ENCODE measurements at places on chromosomes 7 and 10. TPM values are rescaled to one million over a fixed set of nuclear protein-coding genes. Genes with fewer than 3 reads are reported as not detected.

DYNC1I1 gene
- not detected for total RNA-seq

OR2A42 gene
- total RNA-seq, result not detected

GRCh38 chr10:36038316-36038955 lies 396.3 kb upstream of the FZD8 start:
- no peaks in the 10 kb centered on the region for H3K36me3 ChIP-seq
- no peaks in the 10 kb centered on the region for H3K4me1 ChIP-seq
- DNase-seq, result no peak
- no peak overlapping the region for H3K27ac ChIP-seq
- no peaks in the 10 kb centered on the region for H3K27me3 ChIP-seq
- H3K4me3 ChIP-seq, result no peak overlapping the region

DNA sequence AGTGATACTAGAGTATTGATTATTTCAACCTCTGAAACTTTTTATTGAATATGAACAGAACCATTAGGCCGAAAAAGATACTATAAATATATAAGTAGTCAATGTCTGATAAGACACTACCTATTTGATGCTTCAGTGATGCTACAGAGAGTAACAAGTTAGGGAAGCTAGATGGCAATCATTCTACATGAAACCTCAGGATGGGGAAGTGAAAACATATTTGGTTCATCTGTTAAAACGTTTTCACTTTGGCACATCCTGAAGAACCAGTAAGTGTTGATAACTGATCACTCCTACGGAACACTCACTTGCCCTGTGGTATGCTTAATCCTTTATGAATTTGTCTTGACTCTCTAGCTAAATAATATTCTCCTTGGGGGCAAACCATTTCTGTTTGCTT lies 1064.9 kb downstream of the NXPH1 start:
- H3K27me3 ChIP-seq, result no peaks in the 10 kb centered on the region
- no peak for DNase-seq
- no peak overlapping the region for H3K27ac ChIP-seq
- no peaks in the 10 kb centered on the region for H3K36me3 ChIP-seq

GRCh38 chr10:10642751-10643150 lies 374.9 kb upstream of the CELF2 start:
- no peak overlapping the region for H3K4me3 ChIP-seq
- no peak overlapping the region for H3K27ac ChIP-seq
- DNase-seq, result no peak
- no peaks in the 10 kb centered on the region for H3K4me1 ChIP-seq

- DNase-seq, result no peak
- H3K27me3 ChIP-seq, result no peaks in the 10 kb centered on the region
- no peaks in the 10 kb centered on the region for H3K36me3 ChIP-seq
- no peak overlapping the region for H3K4me3 ChIP-seq
- H3K27ac ChIP-seq, result no peak overlapping the region
Measured at GRCh38 chr10:83539528-83540308, 599.6 kb upstream of the GHITM start.

DNA sequence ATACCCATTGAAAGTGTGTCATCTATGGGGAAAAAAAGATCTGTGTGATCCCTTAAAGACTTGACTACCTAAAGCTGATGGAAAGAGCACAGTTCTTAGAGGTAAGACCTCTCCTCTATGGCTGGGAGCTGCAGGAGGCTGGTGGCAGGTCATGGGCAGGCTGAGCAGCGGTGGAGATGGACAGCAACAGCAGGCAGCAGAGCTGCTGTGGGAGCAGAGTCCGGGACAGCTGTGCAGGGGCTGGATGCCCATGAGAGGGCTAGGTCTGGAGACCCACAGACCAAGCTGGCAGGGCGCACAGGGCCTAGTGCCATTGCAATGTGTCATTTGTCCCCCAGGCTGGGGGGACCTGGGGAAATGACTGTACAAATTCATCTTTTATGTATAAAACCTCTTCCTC lies 13.4 kb upstream of the EPHA1 start:
- peaks cover 5% of the 10 kb centered on the region for H3K36me3 ChIP-seq
- no peaks in the 10 kb centered on the region for H3K27me3 ChIP-seq
- DNase-seq, result no peak
- peaks cover 8% of the 10 kb centered on the region for H3K4me1 ChIP-seq

- DNase-seq, result no peak
- H3K27me3 ChIP-seq, result no peaks in the 10 kb centered on the region
- H3K4me1 ChIP-seq, result no peaks in the 10 kb centered on the region
- H3K36me3 ChIP-seq, result no peaks in the 10 kb centered on the region
- no peak overlapping the region for H3K27ac ChIP-seq
Measured at GRCh38 chr7:137395420-137395819, 51.9 kb upstream of the PTN start.

- H3K4me1 ChIP-seq, result peaks cover 31% of the 10 kb centered on the region
- no peak for DNase-seq
- no peak overlapping the region for H3K4me3 ChIP-seq
Measured at GRCh38 chr10:110138197-110138812, 69.1 kb upstream of the MXI1 start.

DNA sequence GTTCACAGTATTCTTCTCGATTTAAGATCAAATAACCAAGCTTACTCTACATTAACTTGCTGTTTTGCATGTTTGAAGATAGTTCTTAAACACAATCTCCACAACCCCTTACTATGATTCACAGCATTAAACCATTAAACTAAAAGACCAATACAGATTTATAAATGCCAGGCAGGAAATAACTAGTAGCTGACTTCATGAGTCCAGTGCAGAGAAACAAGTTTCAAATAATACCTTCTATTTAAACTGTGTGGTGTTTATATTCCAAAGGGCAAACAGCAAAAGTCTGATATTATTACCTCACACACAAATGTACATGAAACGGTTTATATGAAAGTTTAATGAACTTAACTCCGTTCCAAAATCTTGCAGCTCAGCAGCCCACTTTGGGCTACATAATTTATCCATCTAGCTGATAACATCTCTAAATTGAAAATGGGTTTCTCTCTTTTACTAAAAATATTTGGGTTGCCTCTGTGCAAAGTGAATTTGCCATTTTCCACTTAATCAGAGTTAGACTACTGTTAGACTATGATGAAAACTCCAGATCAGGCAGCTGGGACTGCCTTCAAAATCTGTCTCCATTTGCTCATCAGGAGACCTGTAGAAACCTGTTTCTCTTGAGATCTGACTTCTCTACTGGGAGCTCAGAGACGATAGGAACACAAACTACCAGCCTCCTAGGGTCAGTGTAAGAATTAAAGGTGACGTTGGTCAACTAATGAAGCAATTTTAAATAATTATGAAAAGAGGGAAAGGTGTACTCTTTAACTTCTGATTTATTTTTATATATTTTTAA lies 287.3 kb downstream of the FZD1 start:
- H3K36me3 ChIP-seq, result no peaks in the 10 kb centered on the region
- H3K27me3 ChIP-seq, result peaks cover 2% of the 10 kb centered on the region
- no peak for DNase-seq
- H3K4me3 ChIP-seq, result no peak overlapping the region
- H3K4me1 ChIP-seq, result no peaks in the 10 kb centered on the region

GRCh38 chr7:13800694-13801448 lies 188.6 kb downstream of the ETV1 start:
- no peak overlapping the region for H3K4me3 ChIP-seq
- no peaks in the 10 kb centered on the region for H3K4me1 ChIP-seq
- no peaks in the 10 kb centered on the region for H3K36me3 ChIP-seq

- H3K4me1 ChIP-seq, result no peaks in the 10 kb centered on the region
- H3K27ac ChIP-seq, result no peak overlapping the region
- no peaks in the 10 kb centered on the region for H3K36me3 ChIP-seq
- H3K27me3 ChIP-seq, result peaks cover 3% of the 10 kb centered on the region
- H3K4me3 ChIP-seq, result no peak overlapping the region
Measured at GRCh38 chr10:113397047-113397446, 155.8 kb upstream of the HABP2 start.

GRCh38 chr10:119653209-119653608 lies 2.0 kb downstream of the BAG3 start:
- DNase-seq, result no peak
- H3K27ac ChIP-seq, result peak overlapping the region; percentile 60
- H3K36me3 ChIP-seq, result no peaks in the 10 kb centered on the region
- peaks cover 43% of the 10 kb centered on the region for H3K4me1 ChIP-seq
- peak overlapping the region; percentile 65 for H3K4me3 ChIP-seq

DNA sequence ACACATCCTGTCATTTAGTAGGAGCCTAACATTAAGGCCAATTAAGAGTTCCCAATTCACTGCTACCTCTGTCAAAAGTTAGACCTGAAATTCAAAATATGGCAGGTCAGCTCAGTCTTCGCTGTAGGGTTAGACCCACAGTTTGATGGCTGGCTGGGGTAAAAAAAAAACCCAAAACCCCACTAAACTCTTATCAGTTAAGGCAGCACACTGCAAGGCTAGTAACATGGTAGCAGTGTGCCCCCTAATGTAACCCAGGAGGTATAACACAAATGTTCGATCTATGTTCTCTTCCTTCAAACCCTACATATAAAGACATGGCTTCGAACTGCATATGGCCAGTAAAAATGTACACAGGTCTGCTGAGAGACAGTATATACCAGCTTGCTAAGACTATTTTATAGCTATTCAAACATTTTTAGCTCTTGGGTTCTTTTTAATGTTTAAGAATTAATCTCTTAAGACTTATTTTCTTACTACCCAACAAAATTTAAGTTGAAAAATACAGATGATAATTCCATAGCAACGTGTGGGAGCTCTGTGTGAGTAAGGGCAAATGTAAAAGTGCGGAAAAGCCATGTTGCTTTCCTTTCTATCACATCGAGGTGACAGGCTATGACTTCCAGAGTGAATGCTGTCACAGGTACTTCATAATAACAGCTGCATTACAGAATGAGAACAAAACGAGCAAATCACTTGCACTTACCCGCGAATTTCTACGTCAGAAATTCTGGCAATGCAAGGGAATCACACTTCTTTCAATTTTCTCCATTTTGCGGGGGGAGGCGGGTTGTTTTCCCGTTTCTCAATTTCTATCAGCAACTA lies 168.4 kb upstream of the IMMP2L start:
- no peak overlapping the region for H3K4me3 ChIP-seq
- H3K4me1 ChIP-seq, result no peaks in the 10 kb centered on the region
- H3K36me3 ChIP-seq, result no peaks in the 10 kb centered on the region
- no peak for DNase-seq
- no peak overlapping the region for H3K27ac ChIP-seq

- peaks cover 1% of the 10 kb centered on the region for H3K4me1 ChIP-seq
- H3K27me3 ChIP-seq, result peaks cover 21% of the 10 kb centered on the region
- DNase-seq, result no peak
Measured at GRCh38 chr7:155637155-155637554, 7.3 kb upstream of the RBM33 start.

DNA sequence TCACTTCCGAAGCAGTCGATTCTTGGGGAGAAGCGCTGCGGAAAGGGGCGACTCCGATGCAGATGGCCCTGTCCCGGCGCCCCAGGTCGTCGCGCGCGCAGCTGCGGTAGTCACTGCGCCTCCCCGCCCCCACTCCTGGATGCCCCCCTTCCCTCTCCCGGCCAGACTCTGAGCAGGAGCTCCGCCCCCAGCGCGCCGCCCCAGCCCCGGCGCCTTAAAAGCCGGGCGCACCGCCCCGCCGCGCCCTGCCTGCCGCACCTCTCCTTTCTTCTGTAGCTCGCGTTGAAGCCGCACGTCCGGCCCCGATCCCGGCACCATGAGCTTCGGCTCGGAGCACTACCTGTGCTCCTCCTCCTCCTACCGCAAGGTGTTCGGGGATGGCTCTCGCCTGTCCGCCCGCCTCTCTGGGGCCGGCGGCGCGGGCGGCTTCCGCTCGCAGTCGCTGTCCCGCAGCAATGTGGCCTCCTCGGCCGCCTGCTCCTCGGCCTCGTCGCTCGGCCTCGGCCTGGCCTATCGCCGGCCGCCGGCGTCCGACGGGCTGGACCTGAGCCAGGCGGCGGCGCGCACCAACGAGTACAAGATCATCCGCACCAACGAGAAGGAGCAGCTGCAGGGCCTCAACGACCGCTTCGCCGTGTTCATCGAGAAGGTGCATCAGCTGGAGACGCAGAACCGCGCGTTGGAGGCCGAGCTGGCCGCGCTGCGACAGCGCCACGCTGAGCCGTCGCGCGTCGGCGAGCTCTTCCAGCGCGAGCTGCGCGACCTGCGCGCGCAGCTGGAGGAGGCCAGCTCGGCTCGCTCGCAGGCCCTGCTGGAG lies at the start of gene INA:
INA (plus strand) TSS at position 243 of the 817 bp plus-strand sequence; CDS start at position 317, 74 bp downstream.
- no peak within 1 kb of the TSS for H3K27ac ChIP-seq
- peaks cover 60% of the 10 kb centered on the region for H3K27me3 ChIP-seq
- H3K4me1 ChIP-seq, result peaks cover 2% of the 10 kb centered on the region
- H3K36me3 ChIP-seq, result no peaks in the 10 kb centered on the region
- H3K4me3 ChIP-seq, result peak within 1 kb of the TSS; percentile 73

DNA sequence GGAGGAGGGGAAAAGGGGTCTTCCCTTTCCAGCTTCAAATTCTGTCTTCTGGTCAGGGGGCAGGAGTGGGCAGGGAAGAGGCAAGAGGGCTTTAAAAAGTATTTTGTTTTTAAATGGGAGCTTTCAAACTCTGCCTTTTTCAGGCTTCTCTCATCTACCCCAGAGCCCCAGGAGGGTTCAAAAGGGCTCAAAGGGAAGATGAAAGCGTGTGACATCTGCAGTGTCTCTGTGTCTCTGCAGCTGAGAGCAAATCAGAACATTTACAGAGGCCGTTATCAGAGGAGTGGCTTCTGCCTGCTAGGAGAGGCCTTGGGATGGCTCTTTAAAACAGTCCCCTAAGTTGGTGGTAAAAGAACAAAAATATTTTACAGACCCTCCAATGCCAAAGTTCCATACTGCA lies 30.3 kb downstream of the TRIM8 start:
- no peaks in the 10 kb centered on the region for H3K36me3 ChIP-seq
- H3K27ac ChIP-seq, result peak overlapping the region; percentile 68
- H3K4me3 ChIP-seq, result peak overlapping the region; percentile 84
- no peak for DNase-seq

GRCh38 chr10:50470798-50471582 lies 152.8 kb downstream of the SGMS1 start:
- H3K4me3 ChIP-seq, result no peak overlapping the region
- peaks cover 12% of the 10 kb centered on the region for H3K36me3 ChIP-seq
- DNase-seq, result no peak
- peak overlapping the region; percentile 7 for H3K27ac ChIP-seq
- no peaks in the 10 kb centered on the region for H3K27me3 ChIP-seq
- peaks cover 42% of the 10 kb centered on the region for H3K4me1 ChIP-seq

GRCh38 chr10:104445359-104445758 lies 91.7 kb downstream of the CFAP58 start:
- no peaks in the 10 kb centered on the region for H3K4me1 ChIP-seq
- DNase-seq, result no peak
- H3K27ac ChIP-seq, result no peak overlapping the region
- peaks cover 26% of the 10 kb centered on the region for H3K27me3 ChIP-seq
- no peak overlapping the region for H3K4me3 ChIP-seq
- no peaks in the 10 kb centered on the region for H3K36me3 ChIP-seq

DNA sequence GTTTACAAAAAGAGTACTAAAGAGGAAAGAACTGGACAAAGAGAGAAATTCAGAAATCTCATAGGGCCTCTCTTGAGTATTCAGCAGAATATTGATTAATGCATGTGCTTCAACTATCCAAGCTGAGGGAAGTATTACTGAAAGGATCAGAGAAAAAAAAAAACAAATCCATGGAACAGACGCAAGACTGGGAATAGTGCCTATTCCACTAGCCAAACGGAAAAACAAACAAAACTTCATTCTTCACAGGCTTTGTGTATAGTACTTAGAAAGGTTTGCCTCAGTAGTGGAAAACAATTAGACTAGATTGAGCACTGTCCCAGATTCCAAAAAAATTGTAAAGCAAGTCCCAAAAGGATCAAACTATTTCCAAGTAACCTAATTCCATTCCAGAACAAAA lies 106.2 kb downstream of the TFEC start:
- no peaks in the 10 kb centered on the region for H3K27me3 ChIP-seq
- no peaks in the 10 kb centered on the region for H3K4me1 ChIP-seq

GRCh38 chr7:22551768-22552513 lies 52.0 kb upstream of the STEAP1B start:
- no peak overlapping the region for H3K27ac ChIP-seq
- no peak overlapping the region for H3K4me3 ChIP-seq
- peaks cover 65% of the 10 kb centered on the region for H3K27me3 ChIP-seq
- H3K4me1 ChIP-seq, result peaks cover 21% of the 10 kb centered on the region
- no peaks in the 10 kb centered on the region for H3K36me3 ChIP-seq
